ENCODE measurements at places on chromosomes 12 and 14.

- DNase-seq = no peak
These were observed 141.3 kb downstream of the CACNA1C start for GRCh38 chr12:2194060-2194459.

DNA sequence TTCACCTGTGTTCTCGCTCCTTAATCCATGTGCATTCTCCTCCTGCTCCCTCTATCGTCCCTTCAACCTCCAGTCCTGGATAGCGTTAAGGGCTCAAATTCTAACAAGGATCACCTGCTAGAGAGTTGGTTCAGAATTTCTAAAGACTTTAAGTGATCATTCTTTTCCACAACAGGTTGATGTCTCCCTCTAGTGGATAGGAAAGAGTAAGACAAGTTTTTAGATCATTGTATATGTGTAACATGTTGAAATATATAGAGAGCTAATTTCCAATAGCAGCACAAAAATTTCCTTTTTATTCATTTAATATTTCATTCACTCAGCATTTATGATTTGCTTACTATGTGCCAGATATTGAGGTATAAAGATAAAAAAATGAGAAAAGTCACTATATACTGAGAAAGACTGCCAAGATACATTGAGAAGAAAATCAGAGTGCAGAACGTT lies 9.3 kb upstream of the ESR2 start:
- DNase-seq = no peak

- DNase-seq = no peak
These were observed 212.1 kb downstream of the PHLDA1 start for GRCh38 chr12:75819512-75819911.

DNA sequence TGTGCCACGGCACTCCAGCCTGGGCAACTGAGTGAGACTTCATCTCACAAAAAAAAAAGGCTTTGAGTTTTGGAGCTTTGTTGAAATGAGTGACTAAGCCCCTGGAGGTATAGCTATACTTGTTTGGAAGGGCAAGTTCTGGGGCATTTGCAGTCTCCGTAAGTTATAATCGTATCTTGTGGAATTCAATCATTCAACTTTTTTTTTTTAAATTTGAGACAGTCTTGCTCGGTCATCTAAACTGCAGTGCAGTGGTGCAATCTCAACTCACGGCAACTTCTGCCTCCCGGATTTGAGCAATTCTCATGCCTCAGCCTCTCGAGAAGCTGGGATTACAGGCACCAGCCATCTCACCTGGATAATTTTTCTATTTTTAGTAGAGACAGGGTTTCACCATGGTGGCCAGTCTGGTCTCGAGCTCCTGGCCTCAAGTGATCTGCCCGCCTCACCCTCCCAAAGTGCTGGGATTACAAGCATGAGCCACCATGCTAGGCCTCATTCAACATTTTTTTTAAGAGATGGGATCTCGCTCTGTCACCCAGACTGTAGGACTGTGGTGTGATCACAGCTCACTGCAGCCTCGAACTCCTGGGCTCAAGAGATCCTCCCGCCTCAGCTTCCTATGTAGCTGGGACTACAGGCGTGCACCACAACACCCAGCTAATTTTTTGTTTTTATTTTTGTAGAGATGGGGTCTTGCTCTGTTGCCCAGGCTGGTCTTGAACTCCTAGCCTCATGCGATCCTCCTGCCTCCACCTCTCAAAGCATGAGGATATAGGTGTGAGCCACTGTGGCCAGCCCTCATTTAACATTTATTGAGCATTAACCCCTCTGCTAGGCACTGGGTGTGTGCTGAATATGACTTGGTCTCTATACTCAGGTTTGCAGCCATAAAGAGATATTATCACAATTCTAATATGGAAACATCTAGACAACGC lies 133.7 kb upstream of the MAP1LC3B2 start:
- no peak for DNase-seq

GRCh38 chr12:81668475-81668874 lies 90.7 kb downstream of the PPFIA2 start:
- no peak for DNase-seq

- no peak for DNase-seq
These were observed 44.2 kb upstream of the DCD start for GRCh38 chr12:54692353-54692752.

GRCh38 chr12:63301311-63301710 lies 150.3 kb upstream of the AVPR1A start:
- DNase-seq = no peak

- DNase-seq = no peak
These were observed 175.1 kb upstream of the SLC38A2 start for GRCh38 chr12:46547421-46548354.

- no peak for DNase-seq
These were observed 444.6 kb downstream of the SOX5 start for GRCh38 chr12:23504641-23505399.

- DNase-seq = no peak
These were observed 231.6 kb downstream of the RBM19 start for GRCh38 chr12:113734503-113734902.

GRCh38 chr12:1812650-1813302 lies 7.6 kb upstream of the LRTM2 start:
- no peak for DNase-seq

DNA sequence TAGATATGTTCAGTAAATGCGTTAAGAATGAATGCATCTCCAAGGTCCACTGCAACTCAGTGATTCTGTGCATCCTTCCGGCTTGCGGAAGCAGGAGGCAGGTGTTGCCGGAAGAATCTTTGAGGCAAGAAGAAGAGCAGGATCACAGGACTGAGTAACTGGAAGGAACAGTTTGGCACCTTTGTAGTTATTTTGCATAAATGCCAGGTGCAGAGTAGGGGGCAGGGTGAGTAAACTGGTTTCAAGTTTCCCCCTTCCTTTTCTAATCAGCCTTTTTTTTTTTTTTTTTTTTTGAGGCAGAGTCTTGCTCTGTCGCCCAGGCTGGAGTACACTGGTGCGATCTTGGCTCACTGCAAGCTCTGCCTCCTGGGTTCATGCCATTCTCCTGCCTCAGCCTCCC lies 22.3 kb downstream of the DYRK4 start:
- DNase-seq = no peak

- DNase-seq = no peak
These were observed 27.3 kb downstream of the PNMA1 start for GRCh38 chr14:73686901-73687300.

- no peak for DNase-seq
These were observed 14.5 kb downstream of the SCNN1A start for GRCh38 chr12:6360578-6361490.

- peak; percentile 86 for DNase-seq
These were observed at the start of gene TAMALIN for GRCh38 chr12:52006726-52007157. TAMALIN (plus strand) TSS chr12:52006946; CDS start chr12:52007020, 74 bp downstream.

DNA sequence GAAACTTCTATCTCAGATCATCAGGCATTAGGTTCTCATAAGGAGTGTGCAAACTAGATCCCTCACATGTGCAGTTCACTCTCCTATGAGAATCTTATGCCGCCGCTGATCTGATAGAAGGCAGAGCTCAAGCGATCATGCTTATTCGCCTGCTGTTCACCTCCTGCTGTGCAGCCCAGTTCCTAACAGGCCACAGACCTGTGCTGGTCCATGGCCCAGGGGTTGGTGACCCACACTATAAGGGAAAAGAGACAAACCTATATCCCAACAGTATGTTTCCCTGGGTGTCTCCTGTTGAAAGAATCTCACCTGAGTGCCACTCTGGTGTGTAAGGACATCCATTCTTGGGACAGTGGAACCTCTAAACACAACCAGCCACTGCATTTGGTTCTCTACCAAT lies 186.3 kb downstream of the RIMBP2 start:
- no peak for DNase-seq

DNA sequence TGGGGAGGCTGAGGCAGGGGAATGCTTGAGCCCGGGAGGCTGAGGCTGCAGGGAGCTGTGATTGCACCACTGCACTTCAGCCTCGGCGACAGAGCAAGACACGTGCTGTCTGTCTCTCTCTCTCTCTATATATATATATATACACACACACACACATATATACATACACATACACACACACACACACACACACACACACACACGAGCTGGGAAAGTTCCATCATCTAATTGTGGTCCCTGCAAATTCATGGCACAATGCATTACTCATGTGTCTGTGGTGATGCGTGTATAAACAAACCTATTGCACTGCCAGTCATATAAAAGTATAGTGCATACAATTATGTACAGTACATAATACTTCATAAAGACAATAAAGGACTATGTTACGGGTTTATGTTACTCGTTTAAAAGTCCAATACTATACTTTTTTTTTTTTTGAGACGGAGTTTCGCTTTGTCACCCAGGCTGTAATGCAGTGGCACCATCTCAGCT lies 36.6 kb downstream of the WDR89 start:
- no peak for DNase-seq

DNA sequence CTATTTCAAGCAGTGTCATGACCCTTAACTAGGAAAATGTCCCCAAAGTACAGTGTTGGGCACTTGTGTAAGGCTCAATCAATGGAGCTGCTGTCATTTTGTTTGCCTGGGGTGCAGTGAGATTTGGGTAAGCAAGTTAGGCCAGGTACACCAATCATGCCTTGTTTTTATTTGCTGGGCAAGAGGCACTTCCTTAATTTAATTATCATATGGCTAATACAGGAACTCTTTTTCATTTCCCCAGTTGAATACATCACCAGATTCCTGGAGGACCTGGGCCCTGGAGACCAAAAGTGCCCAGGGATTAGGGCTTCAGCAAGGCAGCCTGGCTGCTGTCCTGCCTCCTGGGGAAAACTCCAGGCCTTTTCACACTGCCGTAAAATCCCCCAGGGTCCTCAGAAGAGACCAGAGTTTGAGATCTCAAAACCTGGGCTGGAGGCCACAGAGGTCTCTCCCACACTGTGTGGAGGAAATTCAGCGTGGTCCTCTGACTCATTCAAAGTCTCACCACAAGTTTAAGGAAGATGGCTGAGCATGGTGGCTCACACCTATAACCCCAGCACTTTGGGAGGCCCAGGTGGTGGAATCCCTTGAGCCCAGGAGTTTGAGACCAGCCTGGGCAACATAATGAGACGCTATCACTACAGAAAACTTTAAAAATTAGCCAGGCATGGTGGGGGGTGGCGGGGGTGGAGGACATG lies 28.4 kb upstream of the FOXN3 start:
- peak; percentile 42 for DNase-seq

GRCh38 chr14:75910048-75910447 lies 71.7 kb downstream of the TGFB3 start:
- DNase-seq = no peak

DNA sequence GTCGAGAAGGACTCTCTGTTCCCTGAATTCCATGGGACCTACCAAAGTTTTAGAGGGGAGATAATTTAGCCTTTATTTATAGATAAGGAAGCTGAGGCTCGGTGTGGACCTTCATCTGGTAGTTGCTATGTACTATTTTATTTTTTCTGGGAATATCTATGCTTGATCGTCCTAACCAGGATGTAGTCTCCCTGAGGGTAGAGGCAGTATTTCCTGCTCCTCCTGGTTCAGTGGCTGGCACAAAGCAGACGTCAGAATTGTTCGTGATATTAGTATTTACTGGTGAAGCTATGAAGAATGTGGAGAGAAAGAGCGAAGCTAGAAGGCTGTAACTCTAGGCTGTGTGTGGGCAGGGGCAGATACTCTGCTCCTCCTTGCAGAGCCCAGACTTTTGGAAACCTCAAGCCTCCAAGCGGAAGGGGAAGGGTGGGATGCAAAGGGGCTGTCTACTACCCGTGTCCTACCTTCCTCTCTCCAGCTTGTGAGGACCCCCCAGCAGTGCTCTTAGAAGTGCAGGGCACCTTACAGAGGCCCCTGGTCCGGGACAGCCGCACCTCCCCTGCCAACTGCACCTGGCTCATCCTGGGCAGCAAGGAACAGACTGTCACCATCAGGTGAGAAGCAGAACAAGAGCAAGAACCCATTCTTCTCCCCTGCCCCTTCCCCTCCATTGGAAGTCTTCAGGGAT lies 1.4 kb downstream of the LRP10 start:
- no peak for DNase-seq

DNA sequence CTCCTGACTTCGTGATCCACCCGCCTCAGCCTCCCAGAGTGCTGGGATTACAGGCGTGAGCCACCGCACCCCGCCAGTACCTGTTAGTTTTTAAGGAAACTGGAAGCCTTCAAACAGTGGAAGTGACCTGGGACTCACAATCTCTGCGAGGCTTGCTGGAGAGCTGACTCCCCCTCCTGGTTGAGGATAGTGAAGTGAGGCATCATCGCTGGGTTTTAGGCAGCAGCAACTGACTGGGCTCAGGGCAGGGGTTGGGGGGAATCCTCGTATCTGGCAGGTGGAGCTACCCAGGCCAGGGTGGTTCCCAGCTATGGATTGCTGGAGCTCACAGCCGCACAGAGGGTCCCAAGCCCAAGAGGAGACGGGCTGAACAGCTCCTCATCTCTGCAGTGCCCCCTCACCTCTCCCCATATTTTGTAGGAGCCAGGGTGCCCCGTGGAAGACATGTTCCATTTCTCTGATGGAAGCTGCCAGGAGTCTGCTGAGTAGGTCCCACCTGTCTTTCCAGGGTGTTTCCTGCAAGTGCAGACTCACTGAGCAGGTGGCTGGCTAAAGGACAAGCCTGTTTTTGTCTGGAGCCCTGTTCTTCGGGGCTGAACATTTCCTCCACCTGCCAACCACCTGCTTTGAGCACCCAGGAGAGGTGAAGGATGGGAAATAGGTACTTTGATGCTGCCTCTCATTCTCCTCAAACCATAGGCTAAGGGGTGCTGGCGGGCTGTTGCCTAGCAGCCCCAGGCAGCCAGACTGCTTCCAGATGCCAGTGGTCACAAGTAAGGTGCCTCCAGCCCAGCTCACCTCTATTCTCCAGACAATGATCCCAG lies 3.1 kb downstream of the AVIL start:
- no peak for DNase-seq

- no peak for DNase-seq
These were observed 70.9 kb downstream of the MON2 start for GRCh38 chr12:62537551-62537950.

GRCh38 chr12:90331821-90332220 lies 623.2 kb downstream of the CCER1 start:
- no peak for DNase-seq

DNA sequence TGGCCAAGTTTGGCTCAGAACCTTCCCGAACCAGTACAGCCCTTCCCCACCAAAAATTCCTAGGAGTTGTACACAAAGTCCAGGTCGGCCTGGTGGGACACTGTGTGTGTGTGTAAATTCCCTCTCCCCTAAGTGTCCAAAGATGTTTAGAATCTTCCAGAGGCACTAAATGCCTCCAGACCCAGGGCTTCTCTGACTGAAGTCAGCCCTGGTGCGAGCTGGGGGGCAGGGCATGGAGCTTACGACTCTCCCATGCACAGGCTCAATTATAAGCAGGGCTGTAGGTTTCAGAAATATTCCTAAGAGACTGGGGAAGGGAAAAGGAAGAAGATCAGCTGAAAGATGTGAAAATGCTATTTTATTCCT lies 106.9 kb upstream of the ATF7IP start:
- no peak for DNase-seq

GRCh38 chr14:33342299-33342974 lies 403.8 kb downstream of the NPAS3 start:
- DNase-seq = no peak

DNA sequence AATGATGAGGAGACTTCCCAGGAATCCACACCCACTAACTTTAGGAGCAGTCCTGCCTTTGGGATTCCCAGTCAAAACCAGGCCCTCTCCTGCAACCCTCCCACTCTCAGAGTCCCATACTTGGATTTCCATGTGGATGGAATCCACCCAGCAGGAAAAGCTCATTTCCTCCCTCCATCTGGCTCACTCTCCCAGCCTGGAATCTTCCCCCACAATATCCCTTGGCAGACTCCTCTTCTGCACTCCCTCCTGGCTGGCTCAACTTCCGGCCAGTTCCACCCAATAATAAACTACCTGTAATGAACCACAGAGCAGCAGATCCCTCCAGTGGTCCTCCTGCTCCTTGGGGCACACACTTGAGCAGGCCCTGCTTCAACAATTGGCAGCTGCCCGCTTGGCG lies 102.8 kb upstream of the EGLN3 start:
- no peak for DNase-seq

Measured in activated CD8-positive, alpha-beta memory T cell treated with anti-CD3 and anti-CD28 coated beads, Interleukin-2, amount 50 U/mL, for 4 hours (primary cell).